ENCODE measurements at places on chromosomes 1 and 21.

DNA sequence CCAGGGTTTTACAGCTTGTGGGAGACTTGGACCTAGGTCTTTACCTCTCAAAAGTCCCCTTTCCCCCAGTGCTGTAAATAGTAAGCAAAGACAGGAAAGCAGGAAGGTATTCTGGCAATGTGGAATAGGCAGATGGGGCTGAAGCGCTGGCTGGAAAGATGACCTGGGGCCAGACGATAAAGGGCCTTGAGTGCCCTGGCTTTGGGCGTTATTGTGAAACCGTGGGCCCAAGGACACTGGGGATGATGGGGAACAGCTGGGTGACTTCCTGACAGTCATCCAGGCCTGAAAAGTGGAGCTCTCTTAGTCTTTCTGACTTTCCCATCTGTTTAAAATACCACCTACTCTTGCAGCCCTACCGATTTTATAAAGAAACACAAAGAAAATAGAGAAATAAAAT is 16.3 kb downstream of the URB2 start:
- no peak for DNase-seq

- DNase-seq = no peak
Measured at GRCh38 chr1:175864183-175864582, 120.8 kb upstream of the TNR start.

- DNase-seq = no peak
Measured at GRCh38 chr1:210464519-210465039, 135.9 kb downstream of the HHAT start.

- DNase-seq = no peak
Measured at GRCh38 chr1:242185731-242186130, 186.8 kb upstream of the MAP1LC3C start.

DNA sequence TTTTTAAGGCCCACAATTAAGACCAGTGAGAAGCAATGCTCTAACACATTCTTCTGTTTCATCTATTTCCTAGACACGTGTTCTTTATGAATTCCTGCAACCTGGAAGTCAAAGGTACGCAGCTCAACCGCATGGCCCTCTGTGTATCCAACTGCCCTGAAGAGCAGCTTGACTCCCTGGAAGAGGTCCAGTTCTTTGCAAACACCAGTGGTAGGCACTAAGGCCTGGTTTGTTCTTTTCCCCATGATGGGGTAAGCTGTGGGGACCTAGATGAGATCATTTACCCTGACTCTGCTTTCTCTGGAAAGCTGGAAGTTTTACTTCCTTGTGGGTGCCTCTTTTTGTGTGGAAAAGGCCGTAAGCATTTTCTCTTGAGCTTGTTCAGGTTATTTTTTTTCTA is 7.3 kb downstream of the SLC44A3 start:
- DNase-seq = no peak

GRCh38 chr1:93687542-93687941 is 5.9 kb upstream of the BCAR3 start:
- DNase-seq = no peak

GRCh38 chr1:245493029-245493428 is 338.2 kb downstream of the KIF26B start:
- no peak for DNase-seq

- no peak for DNase-seq
Measured at GRCh38 chr1:30782361-30783255, 25.0 kb upstream of the LAPTM5 start.

GRCh38 chr1:115620453-115620852 is 21.3 kb upstream of the VANGL1 start:
- DNase-seq = no peak

DNA sequence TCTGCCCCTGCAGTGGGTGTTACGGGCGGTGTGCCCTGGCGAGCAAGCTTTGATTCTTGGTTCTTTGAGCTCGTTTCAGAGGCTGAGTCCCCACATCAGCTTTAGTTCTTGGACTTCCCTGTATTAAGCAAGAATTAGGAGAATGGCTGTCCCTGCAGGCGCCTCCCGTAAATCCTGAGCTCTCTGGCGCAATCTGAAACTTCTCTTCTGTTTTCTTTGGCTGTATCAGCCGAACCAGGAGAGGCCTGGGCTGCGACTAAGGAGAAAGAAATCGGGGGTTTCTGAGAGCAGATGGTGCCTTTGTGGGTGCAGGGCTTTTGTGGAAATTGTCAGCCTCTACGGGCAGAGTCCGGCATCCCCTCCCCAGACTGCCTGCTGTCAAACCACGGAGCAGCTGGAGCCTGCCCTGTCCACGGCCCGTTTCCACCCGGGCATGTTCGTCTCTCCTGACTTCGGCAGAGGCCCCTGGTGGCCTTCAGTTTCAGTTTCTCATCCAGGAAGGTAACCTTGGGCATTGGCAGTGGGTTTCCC is 17.9 kb downstream of the CSTB start:
- DNase-seq = no peak
